ENCODE measurements at places on chromosomes 16 and 17.

DNA sequence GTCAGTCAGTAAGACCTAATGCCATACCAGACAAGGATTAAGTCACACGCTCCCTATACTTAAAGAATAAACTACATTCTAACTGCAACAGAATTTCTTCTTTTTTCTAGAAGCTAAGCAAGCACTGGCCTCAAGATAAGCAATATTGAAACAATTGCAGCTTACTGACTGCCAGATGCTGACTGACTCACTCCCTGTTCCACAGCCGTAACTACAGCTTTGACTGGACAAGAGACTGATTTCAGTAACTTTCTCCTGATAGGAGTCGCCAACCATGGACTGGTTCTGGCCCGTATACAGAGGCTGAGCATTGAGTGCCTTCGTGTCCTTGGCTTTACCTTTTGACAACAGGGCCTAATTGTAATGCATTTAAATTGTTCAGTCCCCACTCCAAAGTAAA, 67.9 kb downstream of the TRIM37 start:
- no peaks in the 10 kb centered on the region for H3K4me1 ChIP-seq
- ATAC-seq = no peak
- H3K27me3 ChIP-seq = no peaks in the 10 kb centered on the region
- no peak overlapping the region for H3K27ac ChIP-seq

GRCh38 chr17:50265212-50265611, 9.1 kb upstream of the TMEM92 start:
- H3K27me3 ChIP-seq = peaks cover 53% of the 10 kb centered on the region
- no peak overlapping the region for H3K4me3 ChIP-seq
- H3K4me1 ChIP-seq = no peaks in the 10 kb centered on the region
- H3K36me3 ChIP-seq = no peaks in the 10 kb centered on the region
- no peak overlapping the region for H3K27ac ChIP-seq
- ATAC-seq = no peak

DNA sequence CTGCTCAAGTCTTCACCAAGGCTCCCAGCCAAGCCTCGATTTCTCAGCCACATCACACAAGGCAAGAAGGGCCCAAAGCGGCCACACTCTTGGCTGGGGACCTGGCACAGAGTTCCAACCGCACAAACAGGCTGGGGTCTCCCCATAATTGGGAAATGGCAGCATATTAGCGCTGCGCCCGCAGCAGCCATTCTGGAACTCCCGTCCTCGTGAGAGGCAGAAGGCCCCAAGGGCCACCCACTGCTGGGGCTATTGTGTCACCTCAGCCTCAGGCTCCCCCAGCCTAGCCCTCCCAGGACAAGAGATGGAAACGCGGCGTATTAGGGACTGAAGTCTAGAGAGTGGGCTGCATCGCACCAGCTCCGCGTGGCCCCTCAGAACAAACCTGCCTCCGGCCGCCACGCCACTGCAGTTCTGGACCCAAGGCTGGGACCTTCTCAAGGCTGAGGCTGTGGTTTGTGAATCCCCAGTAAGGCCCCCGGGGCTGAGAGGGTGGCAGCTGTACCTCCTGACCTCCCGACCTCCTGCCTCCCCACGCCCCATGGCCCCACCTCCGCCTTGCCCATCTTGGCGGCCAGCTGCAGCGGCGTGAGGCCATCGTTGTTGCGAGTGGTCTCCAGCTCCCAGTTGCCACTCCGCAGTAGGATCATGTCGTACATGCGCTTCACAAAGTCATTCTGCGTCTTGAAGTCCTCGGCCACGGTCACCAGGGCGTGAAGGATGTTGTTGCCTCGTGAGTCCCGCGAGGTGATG, 25.3 kb downstream of the TRPV3 start:
- ATAC-seq = no peak
- peaks cover 24% of the 10 kb centered on the region for H3K4me1 ChIP-seq
- H3K4me3 ChIP-seq = no peak overlapping the region
- H3K27ac ChIP-seq = no peak overlapping the region
- no peaks in the 10 kb centered on the region for H3K27me3 ChIP-seq

- peak; percentile 64 for ATAC-seq
- peaks cover 63% of the 10 kb centered on the region for H3K27me3 ChIP-seq
- no peaks in the 10 kb centered on the region for H3K36me3 ChIP-seq
- peak overlapping the region; percentile 24 for H3K4me3 ChIP-seq
Measured at GRCh38 chr16:89004209-89004831, 27.3 kb upstream of the CBFA2T3 start.

DNA sequence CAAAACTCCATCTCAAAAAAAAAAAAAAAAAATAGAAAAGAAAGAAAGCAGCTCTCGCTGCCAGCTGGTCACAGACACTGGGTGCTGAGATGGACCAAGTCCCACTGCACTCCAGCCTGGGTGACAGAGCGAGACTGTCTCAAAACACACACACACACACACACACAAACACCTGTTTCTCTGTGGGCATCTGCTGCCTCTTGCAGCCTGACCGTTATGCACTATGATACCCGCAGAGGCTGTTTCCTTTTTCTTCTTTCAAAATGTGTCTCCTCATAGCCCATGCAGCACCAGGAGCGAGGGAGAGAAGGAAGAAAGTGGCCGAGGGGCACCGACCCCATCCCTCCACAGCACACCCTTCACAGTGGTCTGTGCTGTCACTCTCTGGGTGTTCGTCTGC, 36.9 kb upstream of the KLHDC4 start:
- ATAC-seq = peak; percentile 1
- H3K27ac ChIP-seq = peak overlapping the region; percentile 37
- no peaks in the 10 kb centered on the region for H3K36me3 ChIP-seq
- H3K4me3 ChIP-seq = no peak overlapping the region

DNA sequence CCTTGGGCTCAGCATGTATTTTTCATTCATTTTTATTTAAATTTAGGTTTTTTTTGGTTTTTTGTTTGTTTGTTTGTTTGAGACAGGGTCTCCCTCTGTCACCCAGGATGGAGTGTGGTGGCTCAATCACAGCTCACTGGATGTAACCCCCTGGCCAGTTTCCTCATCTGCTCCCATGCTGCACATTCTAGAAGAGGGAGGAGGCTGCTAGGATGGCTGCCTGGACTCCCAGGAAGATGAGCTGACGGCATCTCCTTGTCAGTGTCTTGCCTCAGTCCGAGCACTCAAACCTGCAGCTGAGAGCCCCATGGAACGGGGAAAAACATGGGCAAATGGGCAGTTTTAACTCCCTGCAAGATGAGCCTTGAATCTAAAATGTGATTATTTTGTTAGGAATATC, 7.5 kb downstream of the MEAK7 start:
- H3K27me3 ChIP-seq = no peaks in the 10 kb centered on the region
- no peak overlapping the region for H3K27ac ChIP-seq
- no peaks in the 10 kb centered on the region for H3K4me1 ChIP-seq
- no peak for ATAC-seq

DNA sequence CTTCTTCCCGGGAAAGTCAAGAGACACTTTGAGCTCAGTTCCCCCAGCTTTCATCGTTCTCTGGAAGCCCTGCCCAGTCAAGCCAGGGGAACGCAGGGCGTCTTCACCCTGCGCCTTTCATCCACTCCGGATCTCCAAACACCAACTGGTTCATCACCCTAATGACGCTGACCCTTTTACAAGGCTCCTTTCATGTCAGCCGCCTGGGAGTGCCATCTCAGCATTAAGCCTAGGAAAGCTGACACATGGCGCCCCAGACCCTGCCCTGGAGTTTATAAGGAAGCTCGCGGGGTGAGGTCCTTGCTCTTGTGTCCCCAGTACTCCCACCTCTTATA, 594 bp upstream of the DNAJC7 start:
- H3K27ac ChIP-seq = peak overlapping the region; percentile 98
- H3K36me3 ChIP-seq = peaks cover 14% of the 10 kb centered on the region
- ATAC-seq = peak; percentile 26
- no peaks in the 10 kb centered on the region for H3K27me3 ChIP-seq

GRCh38 chr17:77098884-77099545, 41.8 kb upstream of the SEC14L1 start:
- H3K27me3 ChIP-seq = no peaks in the 10 kb centered on the region
- H3K4me3 ChIP-seq = no peak overlapping the region
- H3K36me3 ChIP-seq = peaks cover 44% of the 10 kb centered on the region

GRCh38 chr17:54194268-54194667, 371.5 kb downstream of the KIF2B start:
- H3K36me3 ChIP-seq = no peaks in the 10 kb centered on the region
- no peaks in the 10 kb centered on the region for H3K27me3 ChIP-seq
- H3K4me3 ChIP-seq = no peak overlapping the region
- H3K4me1 ChIP-seq = no peaks in the 10 kb centered on the region
- no peak overlapping the region for H3K27ac ChIP-seq
- ATAC-seq = no peak

DNA sequence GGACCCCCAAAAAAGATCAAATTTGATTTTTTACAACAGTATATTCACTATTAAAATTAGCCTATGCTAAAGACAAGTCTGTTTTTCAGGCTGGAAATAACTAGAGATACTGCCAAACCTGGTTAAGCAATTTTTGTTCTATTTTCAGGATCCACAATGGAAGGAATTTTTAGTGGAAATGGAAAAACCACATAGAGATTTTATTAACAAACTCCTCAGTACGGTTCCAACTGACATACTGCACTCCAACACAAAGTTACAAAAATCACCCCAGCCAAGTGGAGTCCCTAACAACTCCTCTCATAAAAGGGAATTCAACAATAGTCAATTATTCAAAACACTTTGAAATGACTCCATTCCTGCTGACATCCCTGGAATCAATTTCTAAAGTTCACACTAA, 101.6 kb upstream of the TOB1 start:
- no peak overlapping the region for H3K4me3 ChIP-seq
- H3K4me1 ChIP-seq = no peaks in the 10 kb centered on the region
- H3K27me3 ChIP-seq = no peaks in the 10 kb centered on the region

GRCh38 chr16:3099395-3099731, 269 bp upstream of the ZSCAN10 start:
- H3K27ac ChIP-seq = no peak overlapping the region
- H3K36me3 ChIP-seq = no peaks in the 10 kb centered on the region
- no peak for ATAC-seq
- peaks cover 24% of the 10 kb centered on the region for H3K4me1 ChIP-seq
- no peaks in the 10 kb centered on the region for H3K27me3 ChIP-seq

GRCh38 chr16:4649744-4650442, 25.3 kb downstream of the MGRN1 start:
- H3K27ac ChIP-seq = peak overlapping the region; percentile 57
- peaks cover 55% of the 10 kb centered on the region for H3K36me3 ChIP-seq
- ATAC-seq = no peak
- H3K27me3 ChIP-seq = no peaks in the 10 kb centered on the region
- peaks cover 51% of the 10 kb centered on the region for H3K4me1 ChIP-seq

DNA sequence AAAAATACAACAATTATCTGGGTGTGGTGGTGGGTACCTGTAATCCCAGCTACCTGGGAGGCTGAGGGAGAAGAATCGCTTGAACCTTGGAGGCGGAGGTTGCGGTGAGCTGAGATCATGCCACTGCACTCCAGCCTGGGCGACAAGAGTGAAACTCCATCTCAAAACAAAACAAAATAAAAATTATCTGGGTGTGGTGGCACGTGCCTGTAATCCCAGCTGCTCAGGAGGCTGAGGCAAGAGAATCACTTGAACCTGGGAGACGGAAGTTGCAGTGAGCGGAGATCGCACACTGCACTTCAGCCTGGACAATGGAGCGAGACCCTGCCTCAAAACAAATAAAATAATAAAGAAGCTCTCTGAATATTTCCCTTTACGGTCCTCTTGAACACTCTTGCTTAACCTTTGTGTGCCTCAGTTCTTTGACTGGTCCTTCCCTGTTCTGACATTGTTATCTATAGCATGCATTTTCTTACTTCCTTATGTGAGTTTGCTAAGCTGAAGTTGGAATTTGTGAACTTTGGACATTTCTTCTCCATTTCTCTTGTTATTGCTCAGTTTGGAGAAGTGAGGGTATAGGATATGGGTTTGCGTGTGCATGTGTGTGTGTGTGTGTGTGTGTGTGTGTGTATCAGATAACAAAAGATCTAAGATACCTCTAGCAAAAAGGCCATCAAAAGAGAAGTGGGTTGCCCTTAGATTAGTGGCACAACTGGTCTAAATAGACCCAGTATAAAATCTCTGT, 29.7 kb upstream of the WSB1 start:
- no peak for ATAC-seq
- no peaks in the 10 kb centered on the region for H3K36me3 ChIP-seq
- H3K4me1 ChIP-seq = peaks cover 11% of the 10 kb centered on the region
- H3K27ac ChIP-seq = no peak overlapping the region
- H3K27me3 ChIP-seq = no peaks in the 10 kb centered on the region

DNA sequence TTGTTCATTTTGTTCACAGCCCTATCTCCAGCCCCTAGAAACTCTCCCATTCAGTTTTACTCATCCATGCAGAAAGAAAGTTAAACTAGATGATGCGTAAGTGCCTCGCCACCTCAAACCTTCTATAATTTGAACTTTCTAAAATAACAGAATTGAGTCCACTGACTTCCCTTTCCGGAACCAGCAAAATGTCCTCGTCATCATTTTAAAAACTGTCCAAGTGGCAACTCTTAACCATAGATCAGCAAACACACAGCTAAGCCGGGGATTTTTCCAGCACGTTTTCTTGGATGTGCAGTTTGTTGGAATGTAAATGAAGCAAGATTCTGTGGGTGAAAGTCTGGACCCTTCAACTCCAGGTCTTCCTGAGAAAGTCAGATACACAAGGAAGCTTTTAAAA, 369.7 kb upstream of the ERCC4 start:
- no peak overlapping the region for H3K27ac ChIP-seq
- H3K36me3 ChIP-seq = no peaks in the 10 kb centered on the region
- H3K4me3 ChIP-seq = no peak overlapping the region
- ATAC-seq = no peak

DNA sequence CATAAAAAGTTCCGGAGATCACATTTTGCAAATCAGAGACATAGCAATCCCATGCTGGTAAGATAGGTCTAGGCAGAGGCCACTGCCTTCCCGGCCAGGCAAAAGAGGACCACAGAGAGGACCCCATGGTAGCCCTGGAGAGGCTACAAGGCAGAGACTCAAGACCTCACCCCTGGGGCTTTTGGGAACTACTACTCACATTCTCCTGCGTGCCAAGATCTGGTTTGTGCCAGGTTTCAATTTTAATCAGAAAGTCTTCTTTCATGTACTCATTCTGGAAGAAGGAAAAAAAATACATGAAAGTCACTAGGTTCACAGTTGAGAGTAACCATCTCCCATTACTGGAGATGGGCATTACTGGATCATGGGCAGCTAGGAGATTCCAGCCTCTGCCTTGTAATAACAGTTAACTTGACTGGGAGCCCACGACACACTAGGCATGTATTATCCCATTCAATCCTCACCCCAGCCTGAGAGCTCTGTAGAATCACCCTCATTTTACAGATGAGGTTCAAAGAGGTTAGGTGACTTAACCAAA, 21.2 kb downstream of the PITPNA start:
- H3K27me3 ChIP-seq = no peaks in the 10 kb centered on the region
- H3K4me3 ChIP-seq = no peak overlapping the region
- peaks cover 69% of the 10 kb centered on the region for H3K36me3 ChIP-seq
- no peak overlapping the region for H3K27ac ChIP-seq
- no peak for ATAC-seq

- peaks cover 33% of the 10 kb centered on the region for H3K36me3 ChIP-seq
- no peaks in the 10 kb centered on the region for H3K27me3 ChIP-seq
- ATAC-seq = no peak
- peaks cover 72% of the 10 kb centered on the region for H3K4me1 ChIP-seq
Measured at GRCh38 chr17:75400326-75400939, 5.0 kb downstream of the GRB2 start.
